Skeletal muscle cell (primary cell): ENCODE measurements at places on chromosomes 12 and 14.

- DNase-seq = no peak
Measured at GRCh38 chr14:55754871-55755270, 174.9 kb downstream of the KTN1 start.

- DNase-seq = no peak
Measured at GRCh38 chr14:54600717-54601109, 33.8 kb downstream of the SAMD4A start.

GRCh38 chr14:39555749-39556148 lies 123.5 kb upstream of the FBXO33 start:
- no peak for DNase-seq

GRCh38 chr12:1680804-1681492 lies 9.9 kb upstream of the ADIPOR2 start:
- no peak for DNase-seq
